ENCODE measurements at places on chromosomes 5 and 9.

DNA sequence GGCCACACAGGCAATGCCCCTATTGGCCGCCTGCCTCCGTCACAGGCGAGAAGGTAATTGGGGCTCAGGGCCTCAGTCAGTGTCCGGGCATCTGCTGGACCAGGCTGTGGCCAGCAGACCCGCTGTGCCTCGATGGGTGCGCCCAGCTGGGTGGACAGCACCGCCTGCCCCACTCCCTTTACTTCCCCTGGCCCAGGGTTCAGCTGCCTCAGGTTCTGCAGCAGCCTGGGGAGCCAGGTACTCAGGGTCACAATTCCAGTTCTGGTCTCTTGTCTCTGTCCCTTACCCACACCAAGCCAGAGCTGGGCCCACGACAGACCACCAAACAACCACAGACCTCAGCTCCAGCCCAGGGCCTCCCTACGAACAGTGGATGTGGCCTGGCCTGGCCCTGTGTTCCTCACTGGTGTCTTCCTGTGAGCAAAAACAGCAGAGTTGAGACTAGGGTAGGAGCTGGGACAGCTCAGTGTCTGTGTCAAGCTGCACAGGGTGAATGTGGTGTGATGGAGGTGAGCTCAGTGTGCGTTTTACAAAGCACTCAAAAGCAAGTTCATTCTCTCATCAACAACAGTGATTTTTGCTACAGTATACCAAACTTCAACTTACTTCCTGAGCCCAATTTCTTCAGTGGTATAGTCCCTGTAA is 33.4 kb upstream of the SUSD3 start:
- DNase-seq = peak; percentile 63

GRCh38 chr5:90406466-90406865 is 3.1 kb downstream of the CETN3 start:
- no peak for DNase-seq

DNA sequence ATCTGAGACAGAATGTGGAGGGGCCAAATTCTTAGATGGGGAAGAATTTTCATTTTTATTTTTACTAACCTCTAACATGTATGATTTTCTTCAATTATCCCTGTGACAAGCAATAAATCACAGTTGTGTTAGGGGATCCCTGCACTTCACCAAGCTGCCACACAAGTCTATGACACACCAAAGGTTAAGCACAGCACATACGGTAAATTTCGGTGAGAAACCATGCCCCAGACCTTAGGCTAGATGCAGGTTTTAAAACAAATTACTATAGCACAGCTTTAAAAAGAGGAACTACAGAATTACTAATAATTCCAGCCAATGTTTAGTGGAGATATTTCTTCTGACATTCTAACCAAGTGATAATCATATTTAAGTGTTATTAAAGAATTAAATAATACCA is 175.7 kb upstream of the RORB start:
- no peak for DNase-seq

- no peak for DNase-seq
Measured at GRCh38 chr9:107273634-107274033, 9.4 kb upstream of the RAD23B start.

GRCh38 chr9:126791406-126792230 is 13.2 kb upstream of the ZBTB43 start:
- no peak for DNase-seq

GRCh38 chr5:150787656-150788055 is 9.1 kb downstream of the SMIM3 start:
- no peak for DNase-seq

DNA sequence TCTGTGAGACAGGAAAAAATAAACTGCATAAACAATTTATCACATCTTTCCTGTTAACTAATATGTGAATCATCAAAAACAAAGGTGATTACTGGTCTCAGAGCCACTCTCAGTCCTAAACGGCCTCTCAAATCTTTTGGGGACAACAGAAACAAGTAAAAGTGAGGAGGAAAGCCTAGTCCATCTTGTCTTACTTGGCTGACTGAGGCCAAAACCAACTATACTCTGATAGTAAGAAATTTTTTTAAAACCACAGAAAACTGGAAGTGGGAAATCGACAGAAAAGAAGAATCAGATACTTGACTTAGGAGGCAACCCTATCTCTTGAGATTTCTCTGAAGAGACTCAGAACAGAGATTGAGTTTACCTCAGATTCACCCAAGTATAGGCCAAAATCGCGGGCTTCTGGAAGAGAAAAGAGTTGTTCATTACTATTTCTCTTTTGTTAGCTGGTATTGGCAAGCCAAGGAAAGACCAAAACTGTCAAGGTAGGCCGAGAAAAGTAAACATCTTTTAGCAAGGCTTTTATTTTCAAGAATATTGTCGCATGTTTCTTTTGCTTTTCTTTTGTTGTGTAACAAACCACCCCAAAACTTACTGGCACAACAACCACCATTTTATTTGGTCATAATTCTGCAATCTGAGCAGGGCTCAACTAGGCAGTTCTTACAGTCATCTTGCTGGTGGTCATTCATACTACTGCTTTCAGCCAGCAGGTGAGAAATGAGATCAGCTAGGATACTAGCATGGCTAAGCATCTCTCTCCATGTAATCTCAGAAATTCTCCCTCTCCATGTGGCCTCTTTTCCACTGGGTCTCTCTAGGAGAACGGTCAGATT is 46.1 kb downstream of the RFX3 start:
- DNase-seq = no peak

DNA sequence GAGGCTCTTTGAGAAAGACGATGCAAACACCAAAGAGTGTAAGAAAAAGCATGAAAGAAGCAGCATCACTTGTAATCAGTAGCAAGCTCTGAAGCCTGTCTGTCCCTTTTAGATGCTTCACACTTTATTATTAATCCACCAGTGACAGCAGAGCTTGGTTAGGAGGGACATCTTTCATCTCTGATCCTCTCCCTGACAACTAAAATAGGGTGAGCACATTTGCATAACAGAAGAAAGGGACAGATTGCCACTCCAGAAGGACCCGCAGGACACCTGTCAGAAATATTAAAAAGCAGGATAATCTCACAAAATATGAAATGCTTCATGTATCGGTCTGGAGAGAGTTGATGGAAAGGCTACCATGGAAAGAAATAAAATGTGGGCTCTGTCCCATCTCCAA is 71.4 kb upstream of the MAP1B start:
- DNase-seq = no peak

DNA sequence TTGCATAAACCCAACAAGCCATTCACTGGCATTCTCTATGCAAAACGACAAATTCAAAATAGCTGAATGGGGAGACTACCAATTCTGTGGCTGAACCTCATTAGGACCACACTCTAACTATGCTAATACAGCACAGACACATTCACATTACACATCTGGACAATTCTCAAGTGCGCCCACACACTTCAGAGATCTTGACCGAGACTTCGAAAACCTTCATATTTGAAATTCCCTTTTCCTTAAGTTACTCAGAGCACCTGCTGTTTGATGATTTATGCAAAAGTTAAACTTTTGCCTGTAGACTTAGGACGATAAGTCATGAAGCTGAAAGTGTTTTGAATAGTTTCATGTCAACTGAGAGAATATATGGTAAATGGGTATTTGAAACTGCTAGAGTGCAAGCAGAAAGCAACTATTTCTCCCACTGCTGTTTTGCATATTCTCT is 111.9 kb downstream of the FBN2 start:
- DNase-seq = no peak

- DNase-seq = no peak
Measured at GRCh38 chr9:99962680-99963261, 56.3 kb downstream of the STX17 start.

GRCh38 chr9:133522073-133522910 is 2.5 kb downstream of the MYMK start:
- no peak for DNase-seq

DNA sequence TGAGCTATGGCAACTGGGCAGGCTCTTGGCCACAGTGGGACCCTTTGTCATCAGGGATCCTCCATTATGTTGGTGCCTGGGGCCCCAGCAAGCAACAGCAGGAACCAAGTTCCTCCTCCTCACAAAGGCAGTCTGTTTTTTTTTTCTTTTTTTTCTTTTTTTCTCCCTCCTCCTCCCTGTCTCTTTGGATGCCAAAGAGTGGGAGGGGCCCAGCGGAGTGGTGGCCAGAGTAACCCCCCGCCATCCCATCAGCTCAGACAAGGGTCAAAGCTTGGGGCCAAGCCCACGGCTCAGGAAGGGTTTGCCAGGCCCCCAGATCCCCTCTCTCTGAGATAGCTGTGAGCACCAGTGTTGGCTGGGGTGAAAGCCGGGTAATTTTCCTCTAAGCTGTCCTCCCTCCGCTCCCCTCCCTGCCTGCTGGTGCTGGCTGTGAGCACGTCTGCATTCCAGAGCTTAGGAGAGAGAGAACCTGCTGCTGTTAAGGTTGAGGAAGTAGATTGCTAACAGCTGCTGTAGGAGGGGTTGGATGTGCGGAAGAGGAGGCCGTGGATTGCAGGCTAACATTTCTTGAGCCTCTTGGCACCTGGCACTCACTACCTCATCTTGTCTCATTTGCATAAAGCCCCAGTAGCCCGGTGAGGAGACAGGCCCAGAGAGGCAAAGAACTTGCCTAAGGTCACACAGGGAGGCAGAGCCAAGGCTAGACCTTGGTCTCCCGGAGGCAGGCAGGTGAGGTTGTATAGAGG is 21.2 kb downstream of the GSN start:
- no peak for DNase-seq

DNA sequence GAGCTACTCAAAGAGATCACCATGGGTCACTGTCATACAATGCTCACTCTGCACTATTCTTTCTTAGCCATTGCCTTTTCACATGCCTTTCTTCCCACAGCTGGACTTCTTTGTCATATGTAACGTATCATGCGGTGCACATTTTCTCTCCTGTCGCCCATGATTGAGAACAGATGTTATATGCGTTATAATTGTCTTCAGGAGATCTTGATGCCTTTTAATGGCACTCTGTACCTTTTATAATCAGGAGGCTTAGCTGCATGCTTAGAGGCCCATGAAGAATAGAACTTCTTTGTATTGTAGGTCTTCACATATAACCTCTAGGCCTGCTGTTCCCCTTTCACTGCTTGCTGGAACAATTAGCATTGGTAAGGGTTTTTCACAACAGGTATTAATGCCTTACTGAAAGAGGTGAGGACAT is 436.1 kb downstream of the CDH10 start:
- no peak for DNase-seq

- DNase-seq = no peak
Measured at GRCh38 chr5:74401946-74402320, 238.6 kb downstream of the ENC1 start.

GRCh38 chr5:128213340-128213739 is 129.8 kb downstream of the SLC12A2 start:
- DNase-seq = peak; percentile 11

DNA sequence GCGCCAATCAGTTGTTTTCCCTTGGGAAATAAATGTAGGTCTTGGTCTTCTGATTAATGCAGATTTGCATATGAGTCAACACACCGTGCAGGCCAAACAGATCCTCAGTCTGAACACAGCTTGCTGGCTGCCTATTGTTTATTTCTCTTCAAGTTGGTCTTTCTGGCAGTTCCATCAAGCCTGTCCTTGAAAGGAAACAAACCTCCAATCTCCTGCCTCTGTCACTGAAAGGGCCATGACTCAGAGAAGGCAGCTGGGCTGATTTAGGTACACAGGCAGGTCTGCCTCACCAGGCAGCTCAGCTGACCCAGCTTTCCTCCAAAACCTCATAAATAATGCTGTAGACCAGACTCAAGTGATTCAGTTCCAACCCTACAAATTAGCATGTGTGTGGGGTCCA is 175.9 kb downstream of the MAN2A1 start:
- no peak for DNase-seq

DNA sequence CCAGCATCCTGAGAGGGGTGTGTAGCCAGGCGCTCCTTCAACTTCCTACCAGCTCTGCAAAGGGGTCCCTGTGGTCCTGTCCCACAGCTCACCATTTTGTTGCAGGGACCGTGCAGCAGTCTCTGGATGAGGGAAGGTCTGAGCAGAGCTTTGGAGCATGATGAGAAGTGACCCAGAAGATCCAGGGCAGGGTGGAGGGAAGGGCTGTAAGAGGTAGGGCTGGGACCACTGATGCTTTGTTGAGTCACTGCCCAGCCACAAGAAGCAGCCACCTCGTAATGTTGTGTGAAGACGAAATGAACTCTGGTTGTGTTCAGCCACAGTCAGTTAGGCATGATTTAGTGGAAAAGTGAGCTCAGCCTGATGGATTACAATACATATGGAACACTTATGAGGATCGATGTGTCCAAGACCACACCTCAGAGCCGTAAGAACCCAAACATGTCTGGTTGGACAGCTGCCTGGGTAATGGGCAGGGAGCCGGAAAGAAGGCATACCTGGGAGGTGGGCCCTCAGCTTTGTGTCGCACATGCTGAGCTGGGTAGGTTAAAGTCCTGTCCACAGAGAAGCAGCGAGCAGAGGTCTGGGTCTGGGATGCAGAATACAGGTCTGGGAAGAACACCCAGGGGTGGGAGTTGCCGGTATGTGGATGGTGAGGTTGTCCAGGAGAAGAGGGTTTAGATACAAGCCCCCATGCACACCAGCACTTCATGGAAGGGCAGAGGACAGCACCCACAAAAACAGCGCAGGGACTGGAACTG is 250.1 kb downstream of the GADD45G start:
- no peak for DNase-seq

- no peak for DNase-seq
Measured at GRCh38 chr9:124471761-124472160, 21.5 kb downstream of the ADGRD2 start.

- no peak for DNase-seq
Measured at GRCh38 chr5:160185626-160186360, 43.5 kb upstream of the FABP6 start.

GRCh38 chr5:100270023-100270771 is 265.0 kb upstream of the FAM174A start:
- no peak for DNase-seq

DNA sequence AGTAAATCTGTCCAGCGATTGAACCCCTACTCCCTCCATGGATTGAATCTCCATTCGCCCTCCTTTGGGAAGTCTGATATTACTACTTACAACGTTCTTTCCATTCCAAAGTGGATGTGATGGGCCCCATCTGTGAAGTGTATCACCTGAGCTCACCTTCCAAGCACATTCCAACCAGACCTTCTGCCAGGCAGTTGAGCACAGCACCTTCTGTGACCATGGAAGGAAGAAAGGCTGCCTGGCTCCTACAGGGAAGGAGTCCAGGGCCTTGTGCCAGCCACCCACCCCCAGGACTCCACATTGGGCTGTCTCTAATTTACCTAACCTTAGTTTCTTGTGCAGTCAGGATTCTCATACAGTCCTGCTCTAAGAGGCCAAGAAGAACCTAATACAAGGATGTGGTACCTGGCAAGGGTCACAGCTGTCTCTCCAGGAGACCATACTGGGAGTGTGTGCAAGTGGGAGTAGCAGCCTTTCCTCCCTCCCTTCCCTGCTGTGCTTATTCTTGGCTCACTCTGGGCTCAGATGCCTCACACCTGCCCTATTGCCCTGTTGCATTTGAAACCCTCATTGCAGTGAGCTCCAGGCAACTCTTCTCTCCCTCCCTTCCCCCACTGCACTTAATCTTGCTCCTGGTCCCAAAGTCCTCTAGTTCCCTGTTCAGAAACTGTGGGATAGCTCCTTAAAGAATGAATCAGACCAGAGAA is 116.1 kb downstream of the NRG2 start:
- DNase-seq = no peak

DNA sequence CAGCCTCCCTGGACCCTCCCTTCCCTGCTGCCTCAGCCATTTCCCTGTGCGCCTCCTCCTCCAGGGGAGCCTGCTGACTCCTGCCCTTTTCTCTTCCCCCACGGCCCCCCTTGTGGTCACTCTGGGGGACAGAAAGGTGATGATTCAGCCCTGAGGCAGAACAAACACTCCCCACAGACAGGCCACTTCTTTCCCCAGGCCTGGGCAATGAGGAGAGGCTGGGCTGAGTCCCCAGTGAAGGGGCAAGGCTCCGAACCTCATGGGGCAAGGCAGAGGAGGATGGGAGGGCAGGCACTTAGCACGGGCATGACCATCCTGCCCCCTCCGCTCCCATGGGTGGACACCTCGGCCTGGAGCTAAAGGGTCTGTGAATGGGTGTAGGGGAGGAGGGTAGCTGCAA is 21.0 kb downstream of the CSF1R start:
- no peak for DNase-seq

Data from stimulated activated naive CD4-positive, alpha-beta T cell (primary cell).